CD4-positive, alpha-beta T cell (primary cell): ENCODE measurements at places on chromosomes 16 and 17. TPM values are rescaled to one million over a fixed set of nuclear protein-coding genes. Genes with fewer than 3 reads are reported as not detected.

- DNase-seq: no peak
Observed at GRCh38 chr16:48250520-48251278, 3.4 kb upstream of the ABCC11 start.

DNA sequence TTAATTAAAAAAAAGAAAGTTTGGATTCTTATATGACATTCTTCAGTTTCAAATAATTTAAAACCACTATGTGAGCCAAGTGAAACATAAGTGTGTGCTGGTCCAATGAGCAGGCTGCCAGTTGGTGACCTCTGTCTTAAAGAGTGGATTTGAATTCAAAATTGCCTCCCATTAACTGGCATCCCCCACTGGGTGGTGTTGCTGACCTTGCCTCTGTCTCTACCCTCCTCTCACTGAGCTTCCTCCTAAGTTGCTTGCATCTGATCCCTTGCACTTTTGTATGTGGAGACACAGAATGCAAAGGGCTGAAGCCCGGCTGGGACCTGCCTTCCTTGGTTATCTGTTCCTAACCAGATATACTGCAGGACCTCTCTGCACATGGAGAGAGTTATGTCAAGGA is 160.6 kb downstream of the CYLD start:
- no peak for DNase-seq

- no peak for DNase-seq
Observed at GRCh38 chr16:78570399-78571141, 471.1 kb downstream of the WWOX start.

DNA sequence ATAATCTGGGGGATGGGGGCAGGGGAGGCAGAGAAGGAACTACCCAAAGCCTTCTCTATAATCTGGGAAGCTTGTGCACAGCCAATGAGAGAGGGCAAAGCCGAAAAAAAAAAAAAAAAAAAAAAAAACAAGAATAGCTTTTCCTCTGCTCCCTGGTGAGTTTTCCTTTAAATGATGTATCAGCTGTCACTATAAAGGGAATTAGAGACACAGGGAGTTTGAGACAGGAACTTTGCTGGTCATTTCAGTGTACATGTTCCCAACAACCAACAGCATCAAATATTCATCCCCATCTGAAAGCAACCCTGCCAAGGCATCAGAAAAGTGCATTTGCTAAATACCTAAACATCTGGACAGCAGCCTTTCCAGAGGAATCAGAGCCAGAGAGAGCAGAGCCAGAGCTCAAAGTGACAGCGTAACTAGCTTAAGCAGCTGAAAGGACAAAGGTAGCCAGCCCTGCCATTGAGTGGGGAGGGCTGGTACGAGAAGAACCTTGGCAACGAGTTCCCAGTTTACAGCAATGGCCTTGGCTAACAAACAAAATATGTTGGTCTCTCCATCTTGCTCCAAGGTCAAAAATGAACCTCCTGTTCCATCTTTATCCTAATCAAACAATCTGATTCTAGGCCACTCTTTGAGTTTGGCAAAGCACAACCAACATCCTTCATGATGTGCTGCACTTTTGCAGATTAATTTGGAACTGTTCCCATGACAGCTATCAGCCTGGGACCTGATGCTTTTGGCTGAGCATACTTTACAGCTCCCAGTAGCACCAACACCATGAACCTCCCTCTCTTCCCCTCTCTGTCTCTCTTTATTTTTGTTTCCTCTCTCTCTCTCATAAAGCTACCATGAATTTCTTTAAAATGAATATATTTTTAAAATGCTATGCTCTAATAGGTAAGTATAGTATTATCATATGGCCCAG is 143.7 kb upstream of the GNAO1 start:
- no peak for DNase-seq

DNA sequence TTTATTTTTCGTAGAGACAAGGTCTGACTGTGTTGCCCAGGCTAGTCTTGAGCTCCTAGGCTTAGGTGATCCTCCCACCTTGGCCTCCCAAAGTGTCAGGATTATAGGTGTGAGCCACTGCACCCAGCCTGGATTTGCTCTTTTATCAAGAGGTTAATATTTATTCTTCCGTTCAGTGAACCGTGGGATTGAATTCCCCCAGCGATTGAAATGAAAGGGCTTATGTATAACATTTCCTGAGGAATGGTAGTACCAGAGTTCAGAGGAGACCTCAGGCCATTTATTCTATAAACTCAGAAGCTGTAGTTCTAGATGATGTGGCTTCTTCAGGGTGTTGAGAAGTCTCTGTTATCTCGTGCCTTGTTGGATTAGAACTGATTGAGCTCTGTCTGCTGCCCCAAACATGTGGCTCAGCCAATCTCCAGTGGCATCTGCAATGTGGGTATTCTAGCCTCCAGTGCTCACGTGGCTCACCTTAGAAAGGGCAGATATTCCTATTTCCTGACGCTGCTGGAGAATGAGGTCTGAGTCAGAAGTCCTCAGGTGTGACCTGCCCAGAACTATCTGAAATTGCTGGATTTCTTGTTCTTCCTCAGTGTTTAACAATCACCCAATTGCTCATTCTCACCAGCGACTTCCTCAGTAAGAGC is 22.5 kb downstream of the HMOX2 start:
- no peak for DNase-seq

DNA sequence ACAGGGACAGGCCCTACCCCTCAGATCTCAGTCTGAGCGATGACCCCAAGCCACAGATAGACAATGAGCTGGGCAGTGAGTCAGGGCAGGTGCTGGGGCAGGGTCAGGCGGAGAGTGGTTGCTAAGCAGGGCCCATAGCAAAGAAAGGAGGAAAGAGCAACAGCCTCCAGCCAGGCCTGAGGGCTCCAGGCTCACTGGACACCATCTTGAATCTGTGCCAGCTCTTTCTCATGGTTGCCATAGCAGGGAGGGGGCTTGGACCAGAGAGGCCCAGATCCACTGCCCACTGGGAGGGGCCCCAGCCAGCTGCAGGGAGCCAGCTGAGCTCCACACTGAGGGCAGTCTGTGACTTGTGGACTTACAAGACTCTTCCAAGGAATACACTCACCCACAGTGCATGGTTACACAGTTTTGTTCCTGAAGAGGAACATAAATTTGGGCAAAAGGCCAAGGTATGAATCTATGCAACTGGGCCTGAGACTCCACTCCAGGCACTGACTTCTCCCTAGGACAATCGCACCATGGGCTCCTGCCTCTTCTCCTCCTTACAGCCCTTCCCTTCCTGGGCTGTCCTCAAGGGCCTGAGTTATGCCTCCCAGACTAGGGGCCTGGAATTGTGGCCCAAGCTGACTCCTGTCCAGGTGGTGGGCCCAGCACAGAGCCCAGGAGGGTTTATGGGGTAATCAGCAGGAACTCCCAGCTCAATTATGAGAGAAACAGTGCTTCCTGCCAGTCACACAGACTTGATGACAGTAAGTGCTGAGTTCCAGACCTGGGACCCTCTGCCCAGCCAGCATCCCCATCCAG is 59.9 kb downstream of the BEAN1 start:
- DNase-seq: no peak

DNA sequence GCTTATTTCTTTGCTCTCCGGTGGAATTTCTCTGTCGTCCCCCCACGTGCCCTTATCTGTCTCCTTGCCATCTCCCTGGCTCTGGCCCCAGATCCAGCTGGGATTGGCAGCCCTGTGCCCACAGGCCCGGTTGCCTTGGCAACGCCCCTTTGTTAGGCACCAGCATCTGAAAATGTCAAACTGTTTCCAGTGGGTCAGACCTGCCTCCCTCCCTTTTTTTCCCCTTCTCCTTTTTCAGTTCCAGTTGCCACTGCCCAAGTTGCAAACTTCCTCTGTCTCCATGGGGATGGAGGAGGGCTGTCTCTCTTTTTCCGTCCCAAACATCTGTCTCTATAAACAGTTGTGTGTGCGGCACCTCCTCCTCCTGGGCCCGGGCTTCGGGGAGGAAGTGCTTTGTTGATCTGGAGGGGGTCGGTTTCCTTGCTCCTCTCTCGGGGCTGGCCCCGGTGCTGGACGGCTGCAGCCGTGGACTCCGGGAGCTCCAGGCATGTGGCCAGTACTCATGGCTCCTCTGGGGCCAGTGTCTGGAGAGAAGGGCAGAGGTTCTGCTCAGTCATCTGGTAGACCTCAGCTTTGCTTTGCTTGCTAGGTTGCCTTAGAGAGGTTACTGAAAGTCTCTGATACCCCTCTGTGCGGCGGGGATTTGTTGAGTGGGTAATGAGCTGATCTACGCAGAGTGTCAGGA is 35.3 kb downstream of the SOCS3 start:
- no peak for DNase-seq

DNA sequence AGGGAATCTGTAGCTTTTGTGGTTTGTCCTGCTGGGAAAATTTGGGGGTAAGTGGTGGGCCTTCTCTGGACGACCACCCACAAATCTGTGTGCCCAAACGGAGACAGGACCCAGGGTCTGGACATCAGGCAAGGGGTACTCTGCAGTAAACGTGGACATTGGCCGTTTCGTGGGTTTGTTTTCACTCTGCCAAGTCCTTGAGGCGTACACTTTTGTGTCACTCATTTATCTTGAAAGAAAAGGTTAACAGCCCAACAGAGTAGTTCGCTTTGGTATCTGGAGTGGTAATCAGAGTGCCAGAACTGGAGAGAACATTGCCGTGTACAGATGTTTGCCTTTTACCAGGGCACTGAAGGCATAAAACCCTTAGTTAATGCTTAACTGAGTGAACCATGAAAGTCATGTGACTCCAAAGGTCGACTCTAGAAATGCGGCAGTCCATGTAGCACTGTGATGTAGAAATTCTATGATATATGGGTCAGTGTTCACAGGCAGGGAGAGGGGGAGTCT is 15.4 kb downstream of the NAA60 start:
- DNase-seq: no peak

DNA sequence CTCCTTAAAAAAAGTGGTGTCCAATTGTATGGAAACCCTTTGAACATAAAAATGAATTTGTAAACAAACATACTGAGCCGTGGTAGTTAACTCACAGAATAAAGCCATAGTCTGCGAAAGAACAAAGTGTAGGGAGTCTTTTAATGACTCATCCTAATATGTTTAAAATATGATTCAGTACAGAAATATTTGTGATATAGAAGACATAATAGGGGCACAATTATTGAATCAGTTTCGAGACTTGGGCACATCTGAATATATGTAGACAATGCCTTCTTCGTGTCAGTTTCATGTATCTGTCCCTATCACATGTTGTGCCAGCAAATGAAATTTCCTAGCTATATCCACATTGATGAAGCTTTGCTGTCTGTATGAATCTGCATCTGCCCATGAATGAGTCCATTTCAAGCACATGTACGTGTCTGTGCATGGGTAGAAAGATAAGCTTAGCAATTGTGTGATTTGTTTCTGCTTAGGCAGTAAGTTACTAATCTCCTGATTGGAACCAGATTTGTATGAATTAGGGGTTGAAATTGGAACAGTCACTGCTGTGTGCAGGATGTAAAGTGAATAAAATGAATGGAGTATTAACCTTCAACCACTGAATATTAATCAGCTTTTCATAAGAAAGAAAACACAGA is 112.5 kb upstream of the SOX9 start:
- DNase-seq: no peak

DNA sequence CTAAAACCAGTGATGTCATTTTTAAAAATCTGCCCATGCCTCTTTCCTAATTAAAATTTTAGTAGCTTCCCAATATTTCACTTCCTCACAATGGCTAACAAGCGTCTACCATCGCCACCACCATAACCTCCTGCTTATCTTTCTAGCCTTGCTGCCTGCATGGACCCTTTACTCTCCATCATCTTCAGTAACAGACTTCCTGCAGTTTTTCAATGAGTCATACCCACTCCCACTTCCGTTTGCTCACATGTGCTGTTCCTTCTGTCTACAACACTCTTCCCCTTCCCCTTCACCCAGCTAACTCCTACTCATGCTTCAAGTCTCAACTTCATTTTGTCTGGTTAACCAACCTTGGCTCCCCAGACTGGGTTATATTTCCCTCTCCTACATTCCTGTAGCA is 12.8 kb upstream of the SKAP1 start:
- no peak for DNase-seq

GRCh38 chr16:79876332-79876730 is 275.8 kb upstream of the MAF start:
- DNase-seq: no peak

DNA sequence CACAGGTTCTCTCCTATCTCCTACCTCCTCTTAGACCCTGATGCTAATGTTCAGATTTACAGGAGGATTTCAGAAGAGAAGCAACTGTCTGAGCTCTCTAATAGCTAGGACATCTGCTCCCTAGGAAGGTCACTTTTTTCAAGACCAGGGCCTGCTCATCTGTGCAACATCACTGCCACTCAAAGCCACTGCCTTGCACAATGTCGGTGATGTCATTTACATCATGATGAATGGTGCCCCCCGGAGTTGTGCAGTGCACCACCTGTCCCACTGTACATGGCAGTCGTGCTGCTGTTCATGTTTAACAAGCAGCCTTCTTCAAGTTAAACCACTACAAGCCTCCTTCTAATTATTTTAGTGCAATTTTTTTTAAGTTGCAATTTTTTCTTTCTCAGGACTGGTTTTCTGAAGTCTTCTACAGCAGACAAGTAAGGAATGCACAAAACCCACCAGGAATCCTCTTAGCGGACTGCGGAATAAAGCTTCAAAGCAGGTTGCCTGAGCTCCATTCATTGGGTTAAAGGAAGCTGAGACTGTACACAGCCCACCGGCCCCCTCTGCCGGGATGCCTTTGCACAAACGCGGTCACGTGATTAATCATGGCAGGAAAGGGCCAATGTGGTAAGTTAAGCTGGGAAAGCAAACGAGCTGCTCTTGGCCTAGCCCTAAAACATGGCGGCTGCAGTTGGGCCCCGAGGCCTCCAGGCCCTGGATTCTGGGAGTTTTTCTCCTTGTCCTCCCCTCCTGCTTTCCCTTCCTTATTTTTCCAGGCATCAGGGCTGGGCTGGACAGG is 74.1 kb downstream of the MYH11 start:
- no peak for DNase-seq

DNA sequence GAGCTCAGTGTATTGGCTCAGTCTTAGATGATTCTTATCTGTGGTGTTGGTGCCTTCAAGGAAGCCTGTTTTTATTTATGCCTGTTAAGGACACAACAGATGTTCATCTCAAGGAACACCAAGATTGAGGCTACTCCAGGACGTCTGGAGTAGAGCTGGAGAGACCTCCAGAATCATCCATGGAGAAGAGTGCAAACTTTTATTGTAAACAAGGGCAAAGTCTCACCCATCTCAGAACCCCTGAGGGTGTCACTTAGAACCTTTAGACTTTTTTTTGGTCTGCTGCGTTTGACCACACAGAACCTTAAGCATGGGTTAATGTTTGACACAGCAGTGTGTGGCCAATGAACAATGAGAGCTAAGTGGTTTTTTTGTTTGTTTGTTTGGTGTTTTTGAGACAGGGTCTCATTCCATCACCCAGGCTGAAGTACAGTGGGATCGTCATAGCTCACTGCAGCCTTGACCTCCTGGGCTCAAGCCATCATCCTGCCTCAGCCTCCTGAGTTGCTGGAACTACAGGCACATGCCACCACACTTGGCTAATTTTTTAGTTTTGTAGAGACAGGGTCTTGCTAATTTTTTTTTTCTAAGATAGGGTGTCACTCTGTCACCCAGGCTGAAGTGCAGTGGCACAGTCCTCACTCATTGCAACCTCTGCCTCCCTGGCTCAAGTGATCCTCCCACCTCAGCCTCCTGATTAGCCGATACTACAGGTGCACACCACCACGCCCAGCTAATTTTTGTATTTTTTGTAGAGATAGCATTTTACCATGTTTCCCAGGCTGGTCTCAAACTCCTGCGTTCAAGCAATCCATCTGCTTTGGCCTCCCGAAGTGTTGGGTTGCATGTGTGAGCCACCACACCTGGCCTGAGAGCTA is 16.3 kb downstream of the SLC47A1 start:
- DNase-seq: no peak

The KATNIP gene
- total RNA-seq: 20.9 TPM

The HAPSTR1 gene
- 153 TPM for total RNA-seq

The AGRP gene
- not detected for total RNA-seq

The ARL4D gene
- 2.9 TPM for total RNA-seq

The DNAI2 gene
- total RNA-seq: 1.2 TPM

The TOP2A gene
- 3.6 TPM for total RNA-seq

The SLC35G6 gene
- 0.17 TPM for total RNA-seq

The CEP295NL gene
- 2.6 TPM for total RNA-seq

The PIPOX gene
- 4.4 TPM for total RNA-seq
